Stimulated activated CD4-positive, alpha-beta T cell treated with anti-CD3 and anti-CD28 coated beads, TNF-alpha, amount 100 ng/mL, for 24 hours (primary cell): ENCODE measurements at places on chromosomes 4 and X.

GRCh38 chr4:185838104-185838452 lies 26.1 kb upstream of the SORBS2 start:
- DNase-seq: no peak

GRCh38 chr4:8088966-8089491 lies 69.6 kb downstream of the ABLIM2 start:
- no peak for DNase-seq

GRCh38 chrX:72258174-72258573 lies 18.9 kb downstream of the RPS4X start:
- DNase-seq: no peak

- DNase-seq: peak; percentile 14
Measured at GRCh38 chr4:7194251-7195140, 2.2 kb downstream of the SORCS2 start.

- no peak for DNase-seq
Measured at GRCh38 chrX:72021975-72022374, 109.7 kb downstream of the RTL5 start.

DNA sequence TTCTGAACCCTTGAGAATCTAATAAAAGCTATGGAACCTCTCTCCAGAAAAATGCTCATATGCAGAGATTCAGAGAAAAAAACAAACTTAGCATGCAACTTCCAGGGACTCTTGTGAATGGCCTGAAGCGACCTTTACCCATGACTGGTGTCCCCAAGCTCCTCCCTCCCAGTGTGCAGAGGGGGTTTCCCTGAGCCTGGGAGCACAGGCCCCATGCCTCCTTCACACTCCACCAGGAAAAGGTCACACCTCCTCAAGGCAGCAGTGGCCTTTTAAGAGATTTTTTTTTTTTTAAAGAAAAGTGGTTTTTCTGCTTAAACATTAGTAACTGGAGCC lies 13.3 kb upstream of the UBA6 start:
- DNase-seq: peak; percentile 26

DNA sequence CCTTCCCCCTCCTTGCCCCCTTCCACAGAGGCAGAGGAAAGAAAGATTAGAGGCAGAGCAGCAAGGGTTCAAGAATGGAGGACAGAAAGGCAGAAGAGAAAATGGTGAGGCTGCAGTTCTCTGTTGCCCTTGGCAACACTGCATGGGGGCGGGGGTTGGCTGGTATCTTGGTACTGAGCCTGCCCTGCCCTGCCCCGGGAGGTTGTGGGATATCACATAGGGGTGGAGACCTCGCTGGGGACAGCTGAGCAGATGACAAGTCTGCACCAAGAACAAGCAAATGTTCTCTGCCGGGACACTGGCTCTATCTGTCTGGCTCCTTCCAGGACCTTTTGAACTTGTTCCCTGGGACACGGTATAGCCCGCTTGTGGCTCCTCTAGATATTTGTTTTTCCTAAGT lies 39.8 kb downstream of the NHS start:
- no peak for DNase-seq

- DNase-seq: no peak
Measured at GRCh38 chr4:140102421-140102820, 51.6 kb downstream of the MAML3 start.

GRCh38 chr4:110962616-110963015 lies 339.7 kb upstream of the PITX2 start:
- DNase-seq: no peak

- DNase-seq: no peak
Measured at GRCh38 chr4:26088433-26088928, 174.5 kb downstream of the SMIM20 start.

- DNase-seq: no peak
Measured at GRCh38 chr4:85724791-85725563, 250.0 kb downstream of the ARHGAP24 start.

GRCh38 chr4:60865273-60865672 lies 334.9 kb upstream of the ADGRL3 start:
- DNase-seq: no peak

GRCh38 chrX:29196501-29196900 lies 609.3 kb downstream of the IL1RAPL1 start:
- DNase-seq: no peak

DNA sequence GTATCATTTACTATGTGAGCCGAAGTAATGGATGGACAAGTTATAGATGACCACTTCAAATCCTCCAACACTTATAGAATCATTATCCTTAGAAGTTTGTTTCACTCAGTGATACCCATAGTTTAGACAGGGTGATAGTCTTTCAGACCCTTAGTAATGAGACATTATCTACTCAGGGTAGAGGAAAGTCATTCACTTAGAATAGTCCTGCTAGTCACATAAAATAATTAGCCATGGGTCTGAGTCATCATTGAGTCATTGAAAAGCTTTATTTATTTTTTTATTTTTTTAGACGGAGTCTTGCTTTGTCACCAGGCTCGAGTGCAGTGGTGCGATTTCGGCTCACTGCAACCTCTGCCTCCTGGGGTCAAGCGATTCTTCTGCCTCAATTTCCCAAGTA lies 321.7 kb upstream of the FSTL5 start:
- DNase-seq: no peak

GRCh38 chrX:153635388-153635787 lies 11.6 kb upstream of the DUSP9 start:
- no peak for DNase-seq

GRCh38 chr4:140111256-140111655 lies 42.7 kb downstream of the MAML3 start:
- no peak for DNase-seq

DNA sequence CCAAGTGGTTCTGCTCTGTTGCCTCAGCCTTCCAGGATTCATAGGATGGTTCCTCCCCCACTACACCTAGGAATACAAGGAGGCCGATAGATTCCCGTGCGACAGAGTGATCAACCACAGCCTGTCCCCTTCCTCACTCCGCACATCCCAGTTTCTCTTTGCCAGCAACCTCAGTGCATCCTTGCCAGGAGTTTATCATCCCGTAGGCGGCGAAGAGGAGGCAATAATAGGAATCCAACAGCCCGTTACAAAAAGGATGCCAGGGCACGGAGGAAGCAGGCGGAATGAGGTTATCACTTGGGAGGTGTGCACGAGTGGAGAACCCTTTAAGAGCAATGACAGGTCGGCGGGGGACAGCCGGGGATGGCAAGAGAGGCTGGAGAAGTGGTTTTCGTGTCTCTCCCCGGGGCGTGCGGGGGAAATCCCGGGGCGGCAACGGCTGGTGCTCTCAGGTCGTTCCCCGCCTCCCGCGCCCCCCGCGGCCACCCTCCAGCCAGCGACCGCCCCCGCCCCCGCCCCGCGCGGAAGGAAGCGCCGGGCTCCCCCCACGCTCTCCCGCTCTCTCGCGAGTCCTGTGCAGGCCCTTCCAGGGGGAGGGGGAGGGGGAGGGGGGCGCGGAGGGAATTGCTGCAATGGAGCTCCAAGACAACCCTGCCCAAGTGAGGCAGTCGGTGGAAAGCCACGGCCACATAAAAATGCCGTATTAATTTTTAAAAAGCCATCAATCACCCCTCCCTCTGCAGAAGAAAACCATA lies 1.6 kb downstream of the PPP3CA start:
- no peak for DNase-seq

DNA sequence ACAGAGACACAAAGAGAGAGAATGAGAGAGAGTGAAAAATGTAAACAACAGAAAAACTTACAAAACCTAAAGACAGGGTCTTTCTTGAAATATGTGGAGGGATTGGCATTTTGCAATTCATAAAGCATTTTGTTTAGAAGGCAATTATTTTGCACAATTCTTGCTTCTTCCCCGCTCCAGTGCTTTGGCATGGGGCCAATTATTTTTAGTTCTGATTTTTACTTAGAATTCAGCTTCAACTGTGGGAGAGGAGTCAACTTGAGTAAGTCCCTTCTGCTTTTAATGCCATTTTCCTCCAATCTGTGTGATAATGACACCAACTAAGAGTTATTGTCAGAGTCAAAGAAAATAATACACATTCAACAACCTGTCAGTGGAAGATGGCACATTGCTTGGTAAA lies 1051.9 kb downstream of the NLGN4X start:
- DNase-seq: no peak

- no peak for DNase-seq
Measured at GRCh38 chr4:80333121-80333520, 2.4 kb upstream of the CFAP299 start.

DNA sequence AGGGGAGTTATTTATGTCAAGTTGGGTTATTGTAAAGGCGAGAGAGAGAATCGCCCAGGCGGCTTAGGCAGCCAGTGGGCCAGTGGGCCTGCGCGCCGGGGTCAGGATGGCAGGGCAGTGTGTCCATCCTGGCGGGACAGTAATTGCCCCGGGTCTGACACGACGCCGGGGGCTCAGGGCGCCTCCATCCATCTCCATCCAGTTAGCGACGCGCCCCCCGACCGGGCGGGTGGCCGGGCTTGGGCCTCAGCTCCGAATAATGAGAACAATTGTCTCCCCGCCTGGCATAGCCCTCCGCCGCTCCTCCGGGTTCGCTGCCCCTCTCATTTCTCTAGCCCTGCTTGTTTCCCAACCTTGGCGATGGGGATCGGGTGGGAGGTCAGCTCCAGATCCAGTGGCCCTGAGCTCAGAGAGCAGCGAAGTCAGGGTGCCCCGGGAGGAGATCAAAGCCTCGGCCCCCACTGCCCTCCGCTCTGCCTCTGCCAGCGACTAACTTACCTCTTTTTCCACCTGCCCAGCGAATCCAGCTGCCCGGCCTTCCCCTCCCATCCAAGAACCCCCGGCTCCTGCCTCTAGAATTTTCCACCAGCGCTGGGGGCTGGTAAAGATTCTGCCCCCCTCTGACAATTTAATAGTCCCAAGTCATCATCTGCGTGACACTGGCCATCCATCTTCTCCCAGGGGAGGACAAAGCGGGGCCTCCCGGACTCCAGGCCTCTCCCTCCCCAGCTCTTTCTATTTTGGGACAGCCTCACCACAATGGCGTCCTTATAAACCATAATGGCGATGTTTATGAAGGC lies 56.9 kb upstream of the TMEM33 start:
- no peak for DNase-seq

DNA sequence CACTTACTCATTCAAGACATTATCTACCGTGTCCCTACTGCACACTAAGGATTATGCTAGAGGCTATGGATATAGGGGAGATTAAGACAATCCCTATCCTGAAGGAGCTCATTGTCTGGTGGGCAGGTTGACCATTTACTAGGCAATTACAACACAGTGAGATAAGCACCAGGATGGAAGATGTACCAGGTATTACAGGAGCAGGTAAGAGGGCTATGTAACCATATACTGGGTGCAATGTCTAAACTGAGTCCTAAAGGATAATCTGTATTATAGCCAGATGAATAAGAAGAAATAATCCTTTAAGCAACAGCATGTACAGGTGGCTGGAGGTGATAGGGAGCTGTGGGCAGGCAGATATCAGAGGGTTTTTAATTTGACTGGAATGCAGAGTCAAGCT lies 113.3 kb upstream of the TBC1D9 start:
- no peak for DNase-seq

DNA sequence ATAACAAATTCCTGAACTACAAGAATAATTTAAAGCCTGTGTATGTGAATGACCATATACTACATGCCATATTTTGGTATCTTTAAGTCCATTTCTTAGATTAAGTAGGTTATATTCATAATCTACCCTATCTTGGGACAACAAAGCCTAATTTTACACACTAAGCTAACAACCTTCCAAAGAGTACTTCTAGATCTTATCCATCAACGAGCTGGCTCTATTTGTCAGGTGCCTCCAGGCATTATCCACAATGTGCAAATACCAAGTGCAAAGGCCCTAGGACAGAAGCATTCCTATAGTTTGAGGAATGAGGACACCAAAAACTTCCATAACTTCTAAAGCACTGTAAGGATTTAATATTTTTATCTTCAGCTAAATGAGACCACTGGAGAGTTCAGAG lies 3.5 kb downstream of the SLBP start:
- DNase-seq: no peak

- no peak for DNase-seq
Measured at GRCh38 chr4:55752810-55753209, 66.8 kb upstream of the EXOC1L start.

- no peak for DNase-seq
Measured at GRCh38 chrX:129641941-129642340, 12.8 kb downstream of the APLN start.

GRCh38 chr4:161172396-161173026 lies 991.3 kb downstream of the FSTL5 start:
- DNase-seq: no peak

- DNase-seq: no peak
Measured at GRCh38 chrX:131040781-131041180, 17.4 kb upstream of the ARHGAP36 start.

GRCh38 chr4:139849219-139849618 lies 183.6 kb downstream of the MGST2 start:
- DNase-seq: no peak

- DNase-seq: no peak
Measured at GRCh38 chrX:12890467-12890866, 16.0 kb upstream of the TLR8 start.

GRCh38 chr4:78137532-78137931 lies 80.4 kb downstream of the FRAS1 start:
- no peak for DNase-seq

GRCh38 chr4:138540056-138540800 lies 298.1 kb upstream of the SLC7A11 start:
- DNase-seq: no peak

DNA sequence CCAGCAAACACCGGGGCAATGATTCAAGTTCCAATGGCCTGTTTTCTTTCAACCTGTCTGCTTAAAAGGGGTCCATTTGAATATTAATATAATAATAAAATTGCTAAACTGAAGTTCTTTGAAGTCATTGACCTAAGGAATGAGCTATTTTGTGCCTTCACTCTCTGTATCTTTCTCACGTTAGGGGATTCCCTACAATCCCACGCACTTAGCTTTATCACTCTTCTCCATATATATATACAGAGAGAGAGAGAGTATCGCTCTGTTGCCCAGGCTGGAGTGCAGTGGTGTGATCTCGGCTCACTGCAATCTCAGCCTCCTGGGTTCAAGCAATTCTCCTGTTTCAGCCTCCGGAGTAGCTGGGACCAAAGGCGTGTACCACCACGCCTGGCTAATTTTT lies 83.9 kb upstream of the NWD2 start:
- DNase-seq: no peak

DNA sequence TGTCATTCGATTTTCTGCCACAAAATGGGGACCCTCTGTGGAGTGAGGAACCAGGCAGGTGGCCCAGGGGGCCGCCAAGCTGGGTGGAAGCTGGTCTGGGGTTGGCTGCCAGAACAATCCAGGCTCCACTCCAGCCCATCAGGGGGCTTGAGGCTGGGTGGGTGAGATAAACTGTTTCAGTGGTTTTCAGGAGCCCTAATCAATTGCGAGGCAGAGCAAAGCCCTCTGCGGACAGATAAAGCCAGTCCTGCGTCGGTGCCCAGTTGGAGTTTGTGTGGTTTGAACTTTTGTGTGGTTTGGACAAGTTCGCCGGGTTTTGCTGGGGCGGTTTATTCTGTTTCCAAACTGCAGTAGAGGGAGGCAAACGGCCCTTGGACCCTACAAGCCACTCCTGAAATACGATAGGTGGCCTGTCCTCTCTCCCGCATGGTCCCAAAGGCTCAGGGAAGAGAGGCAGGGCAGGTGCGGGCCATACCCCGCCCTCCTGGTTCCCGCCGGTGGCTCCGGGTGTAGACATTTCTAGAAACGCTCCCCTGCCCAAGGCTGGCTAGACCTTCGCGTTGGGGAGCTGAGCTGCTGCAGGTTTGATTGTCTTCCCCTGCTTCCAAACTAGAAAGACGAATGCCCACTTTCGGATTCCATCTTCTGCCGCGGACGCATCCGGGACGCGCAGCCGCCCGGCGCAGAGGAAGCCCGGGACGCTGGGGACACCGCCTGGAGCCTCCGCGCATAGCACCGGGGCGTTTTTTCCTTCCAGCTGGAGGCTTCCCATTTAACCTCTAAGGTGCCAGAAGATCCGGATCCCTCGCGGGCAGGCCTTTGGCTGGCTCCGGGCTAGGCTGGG lies 169.0 kb upstream of the BCOR start:
- peak; percentile 20 for DNase-seq
